ENCODE measurements at places on chromosomes 2 and 18.

DNA sequence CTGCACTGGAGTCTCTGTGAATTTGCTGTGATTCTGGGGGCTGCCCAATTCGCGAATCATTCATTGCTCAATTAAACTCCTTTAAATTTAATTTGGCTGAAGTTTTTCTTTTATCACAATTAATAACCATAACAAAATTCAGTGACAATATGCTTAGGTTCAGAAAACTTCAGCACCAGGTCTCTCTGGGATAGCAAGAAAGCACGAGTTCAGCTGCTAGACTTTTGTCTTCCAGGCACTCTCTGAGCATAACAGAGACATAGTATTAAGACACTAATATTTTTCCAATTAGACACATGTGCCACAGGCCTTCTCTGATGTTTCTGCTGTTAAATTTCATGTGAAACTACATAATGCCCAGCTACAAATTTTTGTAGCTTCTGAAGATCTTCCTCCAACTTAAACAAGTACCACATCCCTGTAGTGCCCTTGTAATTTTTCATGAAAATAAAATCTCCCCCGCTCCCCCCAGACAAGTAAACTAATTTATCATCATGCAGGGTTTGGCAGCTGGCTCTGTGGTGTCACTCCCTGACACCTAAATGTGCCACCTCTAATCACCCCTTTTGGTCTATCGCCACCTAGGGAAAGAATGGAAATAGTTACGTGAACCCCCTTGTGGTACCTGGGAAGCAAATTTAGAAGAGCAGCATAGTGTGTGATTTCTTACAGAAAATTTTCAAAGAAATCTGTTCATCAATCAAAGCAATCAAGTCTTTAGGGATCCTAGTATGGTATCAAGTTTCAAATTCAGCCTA, 94.1 kb downstream of the CSRNP3 start:
- no peak for DNase-seq

GRCh38 chr2:47747878-47748277, 35.1 kb upstream of the MSH6 start:
- no peak for DNase-seq

DNA sequence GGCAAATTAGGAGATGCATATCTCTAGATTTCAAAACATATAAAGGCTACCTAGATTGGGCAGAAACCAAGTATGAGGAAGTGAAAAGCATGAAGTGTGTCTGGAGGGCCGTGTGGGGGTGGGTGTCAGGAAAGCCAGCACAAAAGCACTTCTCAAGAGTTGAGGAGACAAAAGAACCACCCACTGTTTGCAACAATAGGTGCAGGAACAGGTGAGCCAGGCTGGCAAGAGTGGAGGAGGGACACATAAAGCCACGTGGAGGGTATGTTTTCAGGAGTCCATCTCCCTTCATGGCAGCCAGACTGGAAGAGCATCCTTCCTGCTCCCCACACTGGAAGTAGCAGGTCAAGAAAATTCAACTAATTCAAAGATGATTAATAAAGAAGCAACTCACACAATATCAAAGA, 96.4 kb downstream of the CERS6 start:
- DNase-seq, result no peak

- DNase-seq, result no peak
Observed at GRCh38 chr18:48954886-48955819, 4.4 kb upstream of the SMAD7 start.

DNA sequence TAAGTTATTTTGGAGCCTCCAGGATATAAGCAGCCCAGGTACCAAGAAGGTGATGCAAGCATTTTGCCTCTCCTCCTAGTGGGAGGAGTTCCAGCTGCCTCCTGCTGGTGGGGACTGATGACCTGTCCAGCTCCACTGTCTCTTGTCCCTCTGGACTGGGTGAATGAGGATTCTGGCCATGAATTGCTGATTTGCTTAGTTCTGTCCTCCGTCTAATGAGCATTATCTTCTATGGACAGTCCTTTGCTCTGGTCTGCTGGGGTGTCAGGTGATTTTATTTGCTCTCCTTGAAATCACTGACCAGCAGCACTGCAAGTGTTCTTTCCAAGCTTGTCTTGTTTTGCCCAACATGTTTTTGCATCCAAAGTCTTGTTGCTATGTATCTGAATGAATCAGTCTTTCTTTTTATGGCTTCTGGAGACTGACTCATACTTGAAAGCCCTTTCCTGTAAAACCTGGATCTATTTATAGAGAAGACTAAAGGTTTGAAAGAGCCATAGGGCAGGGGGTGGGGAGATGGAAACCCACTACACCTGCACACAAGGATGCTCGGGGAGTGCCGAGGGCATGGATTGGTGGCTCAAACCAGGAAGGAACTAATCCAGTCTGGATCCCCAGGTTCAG, 40.5 kb upstream of the EFHD1 start:
- DNase-seq, result no peak

GRCh38 chr2:161710131-161710915, 86.1 kb downstream of the SLC4A10 start:
- no peak for DNase-seq

DNA sequence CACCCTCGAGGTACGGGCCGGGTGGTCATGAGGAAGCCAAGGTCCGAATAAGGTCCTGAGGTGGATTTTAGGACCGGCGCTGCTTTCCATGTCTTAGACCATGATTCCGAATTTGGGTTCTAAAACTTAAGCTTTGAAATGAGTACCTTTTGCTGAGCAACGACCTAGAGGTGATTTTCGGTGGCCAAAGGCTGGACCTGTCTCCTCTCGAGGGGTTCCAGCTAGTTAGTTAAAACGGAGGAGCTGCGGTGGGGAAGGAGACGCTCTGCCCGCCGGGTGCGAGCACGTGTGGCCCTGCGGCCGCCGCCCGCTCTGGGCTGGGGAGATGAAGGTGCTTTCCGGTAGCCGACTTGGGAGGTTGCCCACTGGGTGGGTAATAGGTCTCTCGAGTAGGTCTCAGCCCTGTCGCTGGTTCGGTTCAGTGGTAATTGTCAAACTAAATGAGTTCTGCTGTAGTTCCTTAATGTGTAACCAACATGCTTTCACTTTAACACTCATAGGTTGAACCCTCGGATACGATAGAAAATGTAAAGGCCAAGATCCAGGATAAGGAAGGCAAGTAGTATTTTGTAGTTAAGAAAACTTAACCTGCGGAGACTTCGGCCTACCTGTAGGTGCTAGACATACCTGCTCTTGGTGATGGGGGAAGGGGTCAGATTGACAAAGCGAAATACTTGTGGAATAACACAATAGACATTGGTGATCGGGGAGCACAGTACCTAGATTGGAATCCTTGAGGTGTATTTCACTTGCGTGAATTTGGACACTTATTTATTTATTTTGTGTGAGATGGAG, 572 bp downstream of the RPS27A start:
- no peak for DNase-seq

GRCh38 chr2:168536925-168537466, 80.9 kb downstream of the CERS6 start:
- no peak for DNase-seq

- no peak for DNase-seq
Observed at GRCh38 chr2:200428961-200429665, 80.8 kb downstream of the KCTD18 start.

DNA sequence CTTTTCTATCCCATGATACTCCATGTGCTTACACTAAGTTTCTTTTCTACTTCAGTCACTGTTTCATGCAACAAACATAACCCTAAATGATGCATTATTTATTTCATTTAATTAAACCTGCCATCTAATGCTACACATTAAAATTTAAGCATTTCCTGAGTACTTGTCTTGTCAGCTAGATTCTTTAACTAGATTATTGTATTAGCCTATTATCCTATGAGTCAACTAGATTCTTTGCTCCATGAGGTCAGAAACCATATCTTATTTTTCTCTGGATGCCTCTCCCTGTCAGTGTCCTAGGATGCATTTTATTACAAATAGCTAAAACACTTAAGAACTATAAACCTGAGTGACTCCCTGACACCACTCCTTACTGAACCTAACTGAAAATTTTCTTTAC, 652.4 kb downstream of the SLC4A3 start:
- no peak for DNase-seq

DNA sequence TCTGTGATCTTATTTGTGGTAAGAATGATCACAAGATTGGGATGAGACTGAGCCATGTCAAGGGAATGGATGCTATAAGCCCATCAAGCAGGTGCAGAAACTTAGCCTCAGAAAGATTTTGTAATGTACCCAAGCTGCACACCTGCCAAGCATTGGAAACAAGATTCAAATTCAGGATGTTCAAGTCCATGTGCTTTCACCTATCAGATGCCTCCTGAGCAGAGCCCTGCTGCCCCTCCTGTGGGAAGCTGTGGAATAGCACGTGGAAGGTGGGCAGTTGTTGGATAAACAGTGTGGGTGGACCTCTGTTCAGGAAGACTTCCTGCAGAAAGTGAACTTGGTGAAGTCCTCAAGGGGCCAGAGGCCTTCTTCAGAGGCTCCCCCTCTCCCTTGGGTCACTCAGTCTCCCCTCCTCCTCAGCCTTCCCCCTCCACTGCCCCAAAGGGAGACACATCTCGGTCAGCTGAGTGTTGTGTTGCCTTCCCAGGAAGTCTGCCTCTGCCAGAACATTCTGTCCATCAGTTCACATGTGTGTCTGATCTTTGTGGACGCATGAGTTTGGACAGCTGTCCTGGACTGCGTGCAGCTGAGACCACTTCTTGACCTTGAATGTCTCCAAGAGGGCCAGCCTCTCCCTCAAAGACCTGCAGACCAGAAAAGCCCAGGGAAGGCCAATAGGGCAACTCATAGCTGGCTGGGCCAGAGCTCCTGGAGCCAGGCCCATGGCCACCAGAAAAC, 186.1 kb downstream of the INHBB start:
- DNase-seq, result no peak

DNA sequence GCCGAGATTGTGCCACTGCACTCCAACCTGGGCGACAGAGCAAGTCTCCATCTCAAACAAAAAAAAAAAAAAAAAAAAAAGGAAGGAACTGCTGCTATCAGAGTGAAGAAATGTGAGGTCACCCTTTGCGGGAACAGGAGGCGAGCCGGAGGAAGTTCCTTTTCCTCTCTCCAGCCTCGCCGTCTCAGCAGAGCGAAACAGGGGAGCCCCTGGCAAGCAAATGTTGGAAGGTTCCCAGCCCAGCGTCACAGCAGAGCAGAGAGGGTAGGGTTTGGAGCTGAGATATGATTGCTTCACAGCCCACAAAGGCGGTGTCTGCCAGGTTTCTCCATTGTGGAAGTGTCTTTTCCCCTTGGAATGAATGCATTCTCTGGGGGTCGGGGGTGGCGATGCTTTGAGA, 28.5 kb downstream of the SLC20A1 start:
- DNase-seq, result no peak

- no peak for DNase-seq
Observed at GRCh38 chr2:173749315-173749714, 215.9 kb downstream of the SP3 start.

DNA sequence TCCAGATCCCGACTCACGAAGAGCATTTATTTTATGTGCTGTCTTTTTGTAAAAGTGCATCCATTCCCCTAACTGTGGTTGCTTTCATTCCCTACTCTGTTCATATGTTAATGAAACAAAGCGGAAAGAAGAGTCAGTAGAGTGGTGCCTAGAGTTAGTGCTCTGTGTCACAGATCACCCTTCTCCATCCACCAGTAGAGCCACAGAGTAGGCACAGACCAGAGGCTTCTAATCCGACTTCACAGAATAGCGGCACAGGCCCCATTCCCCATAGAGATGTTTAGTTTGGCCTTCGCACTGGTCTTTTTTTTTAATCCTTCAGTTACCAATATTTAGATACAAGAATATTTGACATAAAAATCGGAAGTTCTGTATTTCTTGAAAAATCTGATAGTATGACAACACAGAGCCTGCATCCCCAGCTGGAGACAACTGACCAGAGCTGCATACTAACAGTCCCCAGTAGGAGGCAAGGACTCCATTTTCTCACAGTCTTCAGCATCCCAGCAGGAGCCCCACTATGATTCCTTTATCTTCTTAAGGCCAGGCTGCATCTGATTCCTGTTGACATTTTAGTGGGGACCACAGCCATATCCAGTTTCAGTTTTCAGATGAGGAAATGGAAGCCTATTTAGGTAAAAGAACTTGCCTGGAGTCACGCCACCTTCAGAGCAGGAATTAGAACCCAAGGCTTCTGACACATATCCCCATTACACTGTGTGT, 7.0 kb downstream of the G6PC2 start:
- no peak for DNase-seq

GRCh38 chr2:241003830-241004564, 5.6 kb downstream of the SNED1 start:
- DNase-seq, result no peak

DNA sequence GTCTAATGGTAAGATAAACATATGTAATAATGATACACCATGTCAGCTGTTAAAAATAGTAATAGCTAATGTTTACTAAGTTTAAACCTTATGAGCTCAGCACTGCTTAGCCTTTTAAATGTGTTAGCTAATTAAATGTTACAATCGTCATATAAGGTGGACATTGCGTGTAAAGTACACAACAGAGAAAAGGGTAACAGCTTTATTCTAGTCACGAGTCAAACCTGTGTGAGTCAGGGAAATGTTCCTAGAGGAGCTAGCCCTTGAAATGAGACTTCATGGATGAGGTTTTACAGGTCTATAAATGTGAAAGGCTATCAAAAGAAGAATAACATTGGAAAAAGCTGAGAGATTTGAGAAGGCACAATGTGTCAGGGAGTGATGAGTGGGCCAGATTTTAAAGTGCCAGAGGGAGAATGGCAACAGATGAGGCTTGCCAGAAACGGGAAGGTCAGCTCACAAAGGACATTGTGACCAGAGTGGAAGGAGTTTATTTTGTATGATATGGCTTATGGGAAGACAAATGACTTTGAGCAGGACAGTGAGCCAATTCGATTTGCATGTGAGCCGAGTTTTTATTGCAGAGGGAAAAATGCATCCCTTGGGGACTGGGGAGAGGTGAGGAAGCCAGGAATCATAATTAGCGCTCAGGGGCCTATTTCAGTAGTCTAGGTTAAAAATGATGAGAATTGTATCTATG, 276.3 kb downstream of the CTNNA2 start:
- DNase-seq, result no peak

DNA sequence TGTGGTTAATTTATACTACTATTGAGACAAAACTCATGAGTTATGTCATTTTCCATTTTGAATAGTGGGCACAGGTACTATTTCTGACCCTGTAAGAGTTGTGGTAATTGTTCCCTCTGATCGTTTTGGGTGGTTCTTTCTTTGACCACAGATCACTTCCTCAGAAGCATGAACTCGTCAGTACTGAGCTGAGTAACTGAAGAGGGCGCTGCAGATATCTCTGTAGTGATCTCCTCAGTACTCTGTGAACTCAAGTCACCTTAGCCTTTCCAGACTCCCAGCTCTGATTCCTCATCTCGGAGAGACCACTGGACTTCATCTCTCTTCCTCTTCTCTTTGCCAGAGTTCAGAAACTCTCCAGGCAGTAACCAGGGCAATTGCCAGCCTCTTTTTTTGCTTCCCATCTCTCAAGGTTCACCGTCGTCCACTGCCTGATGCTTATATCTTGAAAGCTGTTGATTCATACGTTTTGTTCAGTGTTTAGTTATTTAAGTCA, 9.4 kb upstream of the IL1RL1 start:
- no peak for DNase-seq

GRCh38 chr18:76392349-76392748, 102.7 kb downstream of the ZNF516 start:
- no peak for DNase-seq

- DNase-seq, result no peak
Observed at GRCh38 chr2:46198966-46199365, 98.2 kb upstream of the EPAS1 start.

Data from GOT3 (cell line).